ENCODE measurements at places on chromosomes 1 and 21.

GRCh38 chr1:65991694-65992093, 199.0 kb downstream of the PDE4B start:
- no peak for DNase-seq

- peak; percentile 64 for DNase-seq
Measured at GRCh38 chr21:38165466-38166172, 91.2 kb upstream of the KCNJ15 start.

- DNase-seq: no peak
Measured at GRCh38 chr1:65751961-65752360, 40.7 kb upstream of the PDE4B start.

DNA sequence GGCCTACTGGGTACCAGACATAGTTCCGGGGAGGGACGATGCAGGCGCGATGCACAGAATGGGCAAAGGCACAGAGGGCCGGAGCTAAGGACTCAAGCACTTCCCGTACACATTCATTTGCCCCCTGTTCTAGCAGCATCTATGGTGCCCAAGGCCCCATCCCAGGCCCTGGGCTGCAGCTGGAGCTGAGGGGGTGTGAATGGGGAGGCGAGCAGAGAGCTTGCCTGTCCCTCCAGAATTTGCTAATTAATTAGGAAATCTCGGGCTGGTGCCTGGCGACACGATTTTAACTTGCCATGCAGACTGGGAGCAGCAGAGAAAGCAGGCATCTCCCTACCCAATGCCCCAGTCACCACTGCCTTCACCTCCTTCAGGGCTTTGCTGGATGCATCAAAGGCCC, 35.9 kb downstream of the EPHA2 start:
- no peak for DNase-seq

DNA sequence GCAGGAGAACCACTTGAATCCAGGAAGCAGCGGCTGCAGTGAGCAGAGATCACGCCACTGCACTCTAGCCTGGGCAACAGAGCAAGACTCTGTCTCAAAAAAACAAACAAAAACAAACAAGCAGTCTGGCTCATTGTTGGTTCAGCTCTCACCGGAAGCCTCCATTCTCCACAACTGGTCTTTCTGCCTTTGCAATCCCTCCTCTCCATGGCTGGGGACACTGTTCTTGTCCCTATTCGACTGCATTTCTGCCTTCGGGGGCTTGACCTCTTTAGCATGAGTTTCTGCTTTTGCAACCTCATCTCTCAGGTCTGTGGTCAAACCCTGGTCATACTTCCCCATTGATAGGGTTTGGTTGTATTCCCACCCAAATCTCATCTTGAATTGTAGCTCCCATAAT, 216.3 kb upstream of the NR5A2 start:
- DNase-seq: no peak

GRCh38 chr1:48540587-48540986, 68.6 kb upstream of the SPATA6 start:
- no peak for DNase-seq

GRCh38 chr1:34060901-34061415, 104.1 kb downstream of the CSMD2 start:
- no peak for DNase-seq

GRCh38 chr1:46749404-46749803, 30.5 kb upstream of the EFCAB14 start:
- DNase-seq: no peak

DNA sequence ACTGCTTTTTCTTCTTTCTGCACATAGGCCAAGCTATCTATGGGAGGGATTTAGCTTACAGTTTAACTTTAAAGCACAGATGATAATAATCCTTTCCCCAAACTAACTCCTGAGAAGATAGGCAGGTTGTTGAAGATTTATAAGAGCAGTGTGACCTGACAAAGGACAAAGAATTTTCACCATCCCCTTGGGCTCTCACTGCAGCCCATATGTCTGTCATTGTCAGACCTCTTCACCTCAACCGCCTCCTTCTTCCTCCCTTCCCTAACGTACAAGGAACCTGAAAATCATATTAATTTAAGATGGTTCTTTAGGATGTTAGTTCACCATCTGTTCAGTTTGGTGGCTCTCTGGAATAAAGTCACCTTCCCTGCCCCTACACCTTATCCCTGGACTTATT, 5.0 kb downstream of the RNU1-2 start:
- peak; percentile 27 for DNase-seq

GRCh38 chr1:160781914-160782689, 13.9 kb upstream of the LY9 start:
- DNase-seq: no peak

DNA sequence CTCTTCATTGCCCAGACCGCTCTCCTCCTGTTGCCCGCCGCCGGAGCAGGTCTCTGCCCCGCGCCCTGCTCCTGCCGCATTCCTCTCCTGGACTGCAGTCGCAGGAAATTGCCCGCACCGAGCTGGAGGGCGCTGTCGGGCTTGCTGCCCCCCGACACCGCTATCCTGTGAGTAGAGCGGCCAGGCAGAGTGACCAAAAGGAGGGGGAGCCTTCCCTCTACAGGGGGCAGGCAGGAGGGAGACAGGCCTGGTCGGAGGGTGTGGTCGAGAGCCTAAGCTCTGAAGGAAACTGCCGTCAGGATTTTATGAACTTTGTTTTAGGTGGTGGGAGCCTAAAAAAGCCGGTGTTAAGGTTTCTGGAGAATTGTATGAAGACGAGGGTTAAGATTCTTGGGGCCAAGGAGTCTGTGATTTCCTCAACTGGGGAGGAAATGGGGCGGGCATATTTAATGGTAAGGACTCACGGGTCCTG, 517 bp downstream of the LRIG2 start:
- DNase-seq: peak; percentile 71

- DNase-seq: no peak
Measured at GRCh38 chr1:174693085-174693484, 245.3 kb downstream of the GPR52 start.

DNA sequence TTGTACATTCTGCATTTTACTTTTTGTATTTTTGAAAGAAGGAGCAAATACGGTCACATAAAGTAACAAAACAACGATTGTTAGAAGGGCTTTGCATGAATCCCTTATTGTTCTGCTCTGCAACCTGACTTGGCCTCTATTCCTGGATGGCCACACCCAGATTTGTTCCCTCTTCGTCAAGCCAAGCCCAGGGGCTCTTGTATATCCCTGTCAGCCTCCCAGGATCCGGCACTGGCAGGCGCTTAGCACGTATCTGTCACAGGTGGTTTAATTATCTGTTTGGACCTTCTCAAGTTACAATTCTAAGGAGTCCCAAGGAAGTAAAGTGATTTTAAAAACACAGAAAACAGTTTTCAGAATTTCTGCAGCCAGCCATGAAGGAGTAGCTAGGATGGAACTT, 28.0 kb downstream of the CRYAA start:
- DNase-seq: no peak

DNA sequence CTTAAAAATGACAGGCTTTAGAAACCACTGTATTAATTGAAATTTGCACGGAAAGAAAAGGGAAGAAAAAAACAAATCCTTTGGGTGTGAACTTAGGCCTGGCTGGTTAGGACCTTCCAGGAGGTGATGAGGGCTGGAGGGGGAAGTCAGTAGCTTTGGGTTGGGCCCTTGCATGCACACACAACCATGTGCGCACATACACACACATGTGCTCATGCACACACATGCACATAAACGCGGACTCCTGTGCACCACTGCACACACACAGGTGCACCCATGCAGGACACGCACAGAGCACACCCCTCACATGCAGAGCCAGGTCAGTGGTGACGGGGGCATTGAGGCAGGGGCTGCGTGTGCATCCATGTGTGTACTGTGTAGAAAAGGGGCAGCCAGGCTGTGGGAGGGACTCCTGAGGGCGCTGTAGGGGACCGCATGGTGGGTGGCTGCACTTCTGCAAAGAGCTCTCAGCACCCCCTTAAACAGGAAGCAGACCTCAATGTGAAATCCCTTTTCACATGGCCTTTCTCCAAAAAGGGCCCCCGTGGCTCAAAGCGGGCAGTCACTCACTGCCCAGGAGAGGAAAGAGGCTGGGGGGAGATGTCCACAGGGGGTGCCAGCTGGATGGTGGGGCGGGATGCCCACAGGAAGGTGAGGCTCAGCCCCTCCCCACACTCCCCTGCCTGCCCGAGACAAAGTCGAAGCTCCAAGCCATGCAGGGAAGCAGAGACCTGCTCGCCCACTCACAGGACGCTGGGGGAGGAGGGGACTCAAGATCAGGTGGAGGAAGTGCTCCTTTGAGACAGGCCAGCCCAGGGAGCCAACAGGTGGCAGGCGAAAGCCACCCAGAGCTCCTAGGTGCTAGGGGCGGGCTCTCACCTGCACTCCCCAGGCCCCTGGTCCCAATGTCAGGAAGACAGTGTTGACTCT, 95.2 kb downstream of the ITPKB start:
- no peak for DNase-seq

DNA sequence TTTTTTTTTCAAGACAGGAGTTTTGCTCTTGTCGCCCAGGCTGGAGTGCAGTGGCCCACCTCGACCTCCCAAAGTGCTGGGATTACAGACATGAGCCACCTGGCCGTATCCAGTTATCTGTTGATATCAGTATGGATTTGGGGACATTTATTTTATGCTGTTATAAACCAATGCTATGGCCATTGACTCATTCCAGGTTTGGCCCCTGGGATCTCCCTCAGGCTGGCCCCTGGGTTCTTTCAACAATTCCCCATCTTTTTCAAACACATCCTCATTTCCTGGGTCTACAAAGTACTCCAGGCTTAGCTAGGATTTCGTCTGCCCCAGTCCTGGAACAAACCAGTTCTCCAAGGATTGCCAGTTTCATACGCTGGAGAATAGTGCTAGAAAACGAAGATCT, 44.1 kb downstream of the WDR4 start:
- DNase-seq: no peak

DNA sequence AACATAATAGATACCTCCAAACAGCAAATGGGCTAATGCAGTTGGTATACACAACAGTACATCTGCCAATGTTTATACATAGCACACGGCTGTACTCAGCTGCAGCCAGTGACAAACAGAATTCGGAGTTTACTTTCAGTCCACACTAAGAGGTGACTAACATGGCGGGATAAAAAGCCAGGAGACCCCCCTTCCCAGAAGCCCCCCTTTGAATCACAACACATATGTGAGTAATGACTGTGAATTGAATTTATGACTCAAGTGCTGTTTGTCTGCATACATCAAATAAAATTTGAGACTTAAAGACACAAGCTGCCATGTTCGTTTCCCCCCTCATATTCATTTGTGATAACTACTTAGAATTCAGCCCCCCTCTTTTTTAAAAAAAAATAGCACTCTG, 113.2 kb downstream of the RUNX1 start:
- peak; percentile 20 for DNase-seq

DNA sequence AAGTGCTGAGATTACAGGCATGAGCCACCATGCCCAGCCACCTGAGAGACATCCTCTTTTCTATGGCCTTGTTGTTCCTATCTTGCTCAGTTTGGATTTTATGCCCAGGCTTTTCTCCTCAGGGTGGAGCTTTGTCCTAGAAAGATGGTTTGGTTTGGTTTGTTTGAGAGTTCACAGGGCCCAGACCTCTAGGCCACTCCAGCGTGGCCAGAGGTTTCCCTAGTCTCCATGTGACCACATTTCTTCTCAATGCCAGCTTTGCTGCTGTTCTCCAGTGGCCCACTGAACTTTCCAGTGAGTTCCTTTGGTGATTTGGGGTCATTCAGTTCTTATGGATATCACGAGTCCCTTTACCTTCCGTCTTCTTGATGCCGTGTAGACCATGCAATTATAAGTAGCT, 92.6 kb upstream of the SERBP1 start:
- no peak for DNase-seq

DNA sequence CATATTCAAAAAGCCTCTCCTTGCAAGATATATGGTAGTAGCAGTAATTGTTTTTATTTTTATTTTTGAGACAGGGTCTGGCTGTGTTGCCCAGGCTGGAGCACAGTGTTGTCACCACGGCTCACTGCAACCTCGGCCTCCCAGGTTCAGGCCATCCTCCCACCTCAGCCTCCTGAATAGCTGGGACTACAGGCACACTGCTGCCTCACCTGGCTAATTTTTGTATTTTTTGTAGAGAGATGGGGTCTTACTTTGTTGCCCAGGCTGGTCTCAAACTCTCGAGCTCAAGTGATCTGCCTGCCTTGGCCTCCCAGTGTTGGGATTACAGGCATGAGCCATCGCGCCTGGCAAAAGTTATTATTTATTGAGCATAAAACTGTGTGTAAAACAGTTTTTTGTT, 38.4 kb downstream of the SLC66A1 start:
- DNase-seq: no peak

DNA sequence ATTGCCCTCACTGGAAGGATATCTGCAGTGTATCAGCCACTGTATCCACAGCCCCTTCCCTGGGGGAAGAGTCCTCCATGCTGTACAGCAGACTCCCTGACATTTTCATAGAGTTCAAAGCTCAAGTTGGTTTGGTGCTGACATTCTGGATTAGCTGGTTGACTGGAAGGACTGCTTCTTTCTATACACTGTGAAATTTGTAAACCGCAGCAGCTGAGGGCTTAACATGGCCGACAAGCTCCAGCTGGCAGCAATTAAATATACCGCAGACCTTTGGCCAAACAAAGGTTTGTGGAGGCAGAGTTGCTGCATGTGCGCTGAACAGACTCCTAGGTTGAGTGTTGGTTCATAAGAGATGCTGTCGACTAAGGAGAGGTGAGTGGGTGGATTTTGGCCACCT, 126.4 kb downstream of the DHRS3 start:
- no peak for DNase-seq

- DNase-seq: no peak
Measured at GRCh38 chr1:26553942-26554682, 24.6 kb downstream of the RPS6KA1 start.

GRCh38 chr1:21568006-21568746, 59.0 kb downstream of the ALPL start:
- DNase-seq: peak; percentile 50

- no peak for DNase-seq
Measured at GRCh38 chr1:207020065-207020708, 12.4 kb downstream of the C1orf116 start.
